ENCODE measurements at places on chromosomes 5 and 9.

- ATAC-seq = no peak
Measured at GRCh38 chr9:93225417-93225816, 41.5 kb downstream of the WNK2 start.

DNA sequence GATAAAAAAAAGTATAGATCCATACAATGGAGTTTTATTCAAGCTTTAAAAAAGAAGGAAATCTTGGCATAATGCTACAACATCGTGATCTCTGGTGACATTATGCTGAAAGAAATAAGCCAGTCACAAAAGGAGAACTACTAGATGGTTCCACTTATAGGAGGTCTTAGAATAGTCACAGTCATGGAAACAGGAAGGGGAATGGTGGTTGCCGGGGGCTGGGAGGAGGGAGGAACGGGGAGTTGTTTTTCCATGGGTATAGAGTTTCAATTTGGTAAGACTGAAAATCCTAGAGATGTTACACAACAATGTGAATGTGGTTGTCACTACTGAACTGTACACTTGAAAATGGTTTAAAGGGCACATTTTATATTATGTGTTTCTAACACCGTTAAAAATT, 94.5 kb downstream of the CFAP90 start:
- no peak for ATAC-seq

- ATAC-seq = peak; percentile 29
Measured at GRCh38 chr5:116626272-116626723, 51.7 kb upstream of the SEMA6A start.

DNA sequence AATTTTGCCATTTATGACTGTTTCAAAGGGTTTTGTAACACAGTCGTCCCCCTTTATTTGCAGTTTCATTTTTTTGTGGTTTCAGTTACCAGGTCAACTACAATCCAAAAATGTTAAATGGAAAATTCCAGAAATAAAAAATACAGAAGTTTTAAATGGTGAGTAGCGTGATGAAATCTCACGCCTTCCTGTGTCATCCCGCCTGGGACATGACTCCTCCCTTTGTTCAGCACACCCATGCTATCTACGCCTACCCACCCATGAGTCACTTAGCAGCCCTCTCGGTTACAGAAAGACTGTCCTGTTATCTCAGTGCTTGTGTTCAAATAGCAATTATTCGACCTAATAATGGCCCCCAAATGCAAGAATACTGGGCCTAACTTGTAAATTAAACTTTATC, 765.3 kb upstream of the ADAMTS16 start:
- no peak for ATAC-seq

GRCh38 chr5:52665559-52665958, 122.2 kb upstream of the ITGA1 start:
- ATAC-seq = no peak

- no peak for ATAC-seq
Measured at GRCh38 chr9:13915131-13915530, 398.8 kb downstream of the NFIB start.

DNA sequence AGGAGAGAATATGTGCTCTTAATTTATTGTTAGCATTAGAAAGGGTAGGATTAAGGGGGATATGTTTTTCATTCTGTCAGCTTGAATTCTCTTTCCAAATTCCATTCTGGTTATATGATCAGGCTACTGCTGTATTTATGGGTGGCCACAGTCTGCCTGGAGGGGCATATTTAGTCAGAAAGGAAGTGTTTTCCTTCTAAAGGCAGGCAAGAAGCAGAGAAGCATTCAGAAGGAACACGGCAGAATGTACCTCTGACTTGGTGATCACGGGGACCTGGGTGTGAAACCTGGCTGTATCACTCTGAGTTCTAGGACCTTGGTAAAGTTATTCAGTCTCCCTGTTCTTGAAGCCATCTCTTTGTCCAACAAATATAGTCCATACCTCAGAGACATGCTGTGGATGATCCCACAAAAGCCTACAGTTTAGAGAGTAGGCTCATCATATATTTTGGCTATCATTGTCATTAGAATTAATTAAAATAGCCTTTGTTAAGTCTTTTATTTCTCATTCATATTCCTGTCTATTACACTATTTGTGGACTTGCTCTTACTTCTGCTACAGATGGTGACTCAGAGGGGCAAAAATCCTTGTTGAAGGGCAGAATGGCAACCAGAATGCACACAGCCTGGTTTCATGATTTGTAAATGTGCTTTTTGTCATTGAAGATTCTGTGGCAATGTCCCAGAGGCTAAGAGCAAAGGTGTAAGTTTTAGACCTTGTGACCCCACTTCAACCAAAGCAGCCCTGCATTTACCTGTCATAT, 2.7 kb downstream of the TNC start:
- no peak for ATAC-seq

- ATAC-seq = no peak
Measured at GRCh38 chr5:150989695-150990094, 30.7 kb upstream of the GPX3 start.

DNA sequence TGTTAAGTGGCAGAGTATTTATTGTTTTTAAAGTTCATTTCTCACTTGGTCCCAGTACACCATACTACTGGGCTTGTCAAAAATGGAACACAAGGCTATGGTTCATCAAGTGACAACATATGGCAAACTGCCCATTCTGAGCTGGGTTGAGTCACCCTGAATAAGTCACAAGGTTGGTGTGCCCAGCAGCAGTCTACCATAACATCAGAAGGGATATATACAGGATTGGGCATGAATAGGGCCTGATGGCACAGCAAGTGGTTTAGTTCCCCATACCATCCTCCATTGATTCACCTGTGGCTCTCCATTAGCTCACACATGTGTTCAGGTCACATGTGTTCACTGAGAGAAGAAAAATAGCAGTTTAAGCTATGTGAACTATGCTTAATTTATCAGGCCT, 249.8 kb upstream of the PRDM9 start:
- peak; percentile 17 for ATAC-seq

GRCh38 chr9:109192732-109193361, 25.8 kb upstream of the FRRS1L start:
- no peak for ATAC-seq

GRCh38 chr5:108420755-108421154, 38.9 kb upstream of the FBXL17 start:
- no peak for ATAC-seq

- ATAC-seq = peak; percentile 55
Measured at GRCh38 chr5:68730220-68730978, 363.4 kb upstream of the SLC30A5 start.

DNA sequence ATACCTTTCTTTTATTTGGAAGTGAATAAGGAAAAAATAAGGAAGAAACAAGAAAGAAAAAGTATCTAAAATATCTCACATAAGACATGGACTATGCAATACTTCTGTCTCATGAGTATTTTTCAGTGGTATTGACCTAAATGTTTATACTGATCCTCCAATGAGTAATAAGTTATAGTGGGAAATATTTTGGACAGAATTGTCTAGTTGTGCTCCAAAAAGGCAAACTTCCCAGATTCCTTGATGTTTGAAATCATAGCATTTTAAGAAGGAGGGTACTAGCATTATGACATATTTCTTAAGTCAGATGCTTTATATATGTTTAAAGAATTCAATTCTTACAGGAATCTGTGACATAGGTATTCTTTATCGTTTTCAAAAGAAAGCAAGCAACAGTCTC, 34.5 kb upstream of the BASP1 start:
- no peak for ATAC-seq

- ATAC-seq = no peak
Measured at GRCh38 chr9:93941493-93941892, 13.7 kb downstream of the BARX1 start.

Measured in esophagus mucosa (tissue), 1 donor.